ENCODE measurements at places on chromosomes 1 and 21.

DNA sequence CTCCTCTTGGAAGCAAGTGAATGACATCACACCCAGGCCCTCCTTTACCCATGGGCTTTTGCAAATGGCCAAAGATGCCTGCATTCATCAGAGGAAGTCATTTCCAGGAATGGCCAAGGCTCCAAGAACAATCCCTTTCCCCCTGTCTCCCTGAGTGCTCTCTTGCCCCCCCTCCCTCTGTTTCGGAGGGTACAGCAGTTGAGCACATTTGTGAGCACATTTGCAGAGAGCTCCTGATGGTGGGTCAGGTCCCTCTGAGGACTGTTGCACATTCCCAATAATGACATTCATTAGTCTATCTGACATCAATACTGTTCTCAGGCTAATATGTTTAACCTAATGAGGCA is 113.4 kb downstream of the MATN1 start:
- DNase-seq: no peak

DNA sequence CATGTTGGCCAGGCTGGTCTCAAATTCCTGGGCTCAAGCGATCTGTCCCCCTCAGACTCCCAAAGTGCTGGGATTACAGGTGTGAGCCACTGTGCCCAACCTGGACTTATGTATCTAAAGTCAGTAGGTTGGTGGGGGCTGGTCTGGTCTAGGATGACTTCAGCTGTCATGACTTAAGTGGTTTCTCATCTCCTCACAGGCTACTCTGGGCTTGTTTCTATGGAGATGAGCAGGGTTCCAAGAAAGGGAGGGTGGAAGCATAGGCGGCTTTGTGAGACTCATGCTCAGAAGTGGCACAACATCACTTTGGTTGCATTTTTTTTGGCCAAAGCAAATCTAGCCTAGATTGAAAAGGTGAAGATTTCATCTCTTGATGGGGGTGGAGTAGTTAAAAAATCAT is 115.9 kb upstream of the IVNS1ABP start:
- no peak for DNase-seq

DNA sequence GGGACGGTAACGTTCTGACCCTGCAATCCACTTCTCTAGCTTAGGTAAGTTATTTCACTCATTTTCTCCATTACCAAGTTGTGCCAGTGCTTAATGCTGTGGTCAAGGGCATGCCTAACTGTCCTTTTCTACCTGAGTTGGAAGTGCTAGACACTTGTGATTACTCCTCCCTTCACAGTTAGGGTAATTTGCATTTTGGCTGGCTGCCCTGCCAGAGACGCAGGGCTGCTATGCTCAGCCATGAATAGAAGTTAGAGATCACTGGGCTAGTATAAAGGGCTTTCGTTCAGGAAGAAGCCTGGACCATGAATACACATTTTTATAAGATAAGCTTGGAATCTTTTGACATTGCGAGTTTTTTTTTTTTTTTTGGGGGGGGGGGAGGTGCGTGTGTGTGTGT is 633.2 kb upstream of the NEGR1 start:
- peak; percentile 26 for DNase-seq

GRCh38 chr1:25610822-25611630 is 5.6 kb upstream of the MAN1C1 start:
- peak; percentile 18 for DNase-seq

- no peak for DNase-seq
These were observed 14.7 kb upstream of the COL6A2 start for GRCh38 chr21:46082963-46083790.

- no peak for DNase-seq
These were observed 120.6 kb downstream of the SPSB1 start for GRCh38 chr1:9413071-9413876.

DNA sequence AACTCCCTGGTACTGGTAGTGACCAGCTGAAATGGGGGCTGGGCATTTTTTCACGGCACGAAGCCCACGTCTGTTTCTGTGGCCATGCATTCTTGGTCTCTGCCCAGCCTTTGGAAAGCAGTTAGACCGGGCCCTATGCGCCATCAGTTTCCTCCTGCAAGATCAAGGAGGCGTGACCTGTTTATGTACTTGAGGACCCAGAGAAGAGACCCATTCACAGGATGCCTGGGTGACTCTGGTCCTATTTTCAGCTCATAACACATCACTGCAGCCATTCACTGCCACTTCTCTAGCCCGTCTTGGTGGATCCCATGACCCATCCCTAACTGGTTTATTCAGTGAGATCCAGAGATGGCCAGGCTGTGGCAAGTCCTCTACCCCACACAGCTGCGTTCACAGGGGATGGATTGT is 70.4 kb downstream of the SPSB1 start:
- no peak for DNase-seq

- DNase-seq: no peak
These were observed 28.8 kb upstream of the CDCA8 start for GRCh38 chr1:37663426-37664000.

DNA sequence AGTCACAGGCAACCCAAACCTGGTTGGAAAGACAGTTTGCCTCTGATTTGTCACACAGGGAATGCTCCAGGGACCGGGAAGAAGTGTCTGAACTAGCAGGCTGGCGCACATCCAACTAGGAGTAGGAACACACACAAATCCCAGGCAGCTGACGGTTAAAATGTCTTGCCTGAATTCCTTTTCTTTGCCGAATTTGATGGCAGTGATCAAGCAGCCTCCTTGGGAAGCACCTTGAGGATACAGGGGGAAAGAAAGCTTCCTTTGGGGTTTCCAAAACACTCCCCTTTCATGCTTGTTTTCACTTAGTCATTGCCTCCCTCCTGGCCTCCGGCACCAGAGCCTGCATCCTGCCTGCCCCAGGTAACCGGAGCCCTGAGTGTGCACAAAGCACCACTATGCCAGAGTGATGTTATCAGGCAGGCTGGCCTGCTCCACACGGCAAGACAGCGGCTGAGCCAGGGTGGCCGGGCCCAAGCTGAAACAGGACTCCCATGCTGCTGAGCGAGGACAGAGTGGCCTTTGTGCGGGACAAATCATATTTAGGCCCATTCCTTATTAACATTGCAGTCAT is 193.8 kb downstream of the LMX1A start:
- peak; percentile 76 for DNase-seq

DNA sequence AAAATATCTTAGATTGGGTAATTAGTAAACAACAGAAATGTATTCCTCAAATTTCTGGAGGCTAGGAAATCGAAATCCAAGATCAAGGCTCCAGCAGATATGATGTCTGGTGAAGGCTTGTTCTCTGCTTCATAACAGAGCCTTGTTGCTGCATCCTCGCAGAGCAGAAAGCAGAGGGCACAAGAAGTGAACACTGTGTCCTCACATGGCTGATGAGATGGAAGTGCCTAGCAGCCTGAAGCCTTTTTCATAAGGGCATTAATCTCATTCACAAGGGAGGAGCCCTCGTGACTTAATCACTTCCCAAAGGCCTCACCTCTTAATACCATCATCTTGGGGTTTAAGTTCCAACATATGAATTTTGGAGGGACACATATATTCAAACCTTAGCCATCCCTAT is 77.2 kb upstream of the FOXD3 start:
- DNase-seq: no peak

GRCh38 chr1:201861448-201861847 is 27.2 kb upstream of the SHISA4 start:
- DNase-seq: no peak

GRCh38 chr1:170126696-170127095 is 19.1 kb upstream of the NTMT2 start:
- no peak for DNase-seq

DNA sequence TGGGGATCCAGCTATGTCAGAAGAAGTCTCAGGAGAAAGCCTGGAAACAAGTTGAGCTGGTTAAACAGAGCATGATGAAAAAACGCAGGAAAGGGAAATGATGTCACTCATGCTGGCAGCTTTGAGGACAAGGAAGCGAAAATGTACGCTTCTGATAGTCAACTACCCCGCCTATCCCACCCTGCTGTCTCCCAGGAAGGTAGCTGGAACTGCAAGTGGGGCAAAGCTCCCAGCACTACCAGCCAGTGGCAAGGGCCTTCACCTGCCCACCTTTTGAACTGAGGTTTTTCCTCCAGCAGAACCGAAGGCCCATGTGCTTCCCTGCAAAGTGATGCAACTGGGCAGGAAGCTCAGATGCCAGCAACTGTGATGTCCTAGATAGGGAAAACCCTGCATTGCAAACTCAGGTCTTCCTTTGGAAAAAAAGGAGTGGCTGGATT is 6.3 kb upstream of the IL20 start:
- no peak for DNase-seq

- no peak for DNase-seq
These were observed 11.6 kb upstream of the OR2G2 start for GRCh38 chr1:247576514-247576913.

DNA sequence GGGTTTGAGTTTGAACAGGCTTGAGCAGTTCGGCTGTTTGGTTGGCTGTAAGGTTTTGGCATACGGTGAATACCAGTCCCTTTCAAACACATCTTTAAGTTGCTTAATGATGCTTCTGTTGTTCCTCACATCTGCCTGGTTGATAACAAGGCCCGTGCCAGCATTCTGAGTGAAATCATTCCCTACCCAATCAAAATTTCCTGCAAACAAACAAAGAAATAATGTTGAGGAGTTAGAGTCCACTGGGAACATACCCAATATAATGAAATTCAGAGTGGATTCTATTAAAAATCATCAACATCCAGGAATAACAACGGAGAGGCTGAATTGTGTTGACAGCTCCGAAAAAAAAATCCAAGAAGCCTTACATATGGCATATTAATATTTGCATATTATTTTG is 91.0 kb upstream of the MAP1LC3C start:
- no peak for DNase-seq

GRCh38 chr1:209746451-209747165 is 9.2 kb upstream of the TRAF3IP3 start:
- no peak for DNase-seq

- DNase-seq: peak; percentile 0
These were observed 36.3 kb upstream of the PAXBP1 start for GRCh38 chr21:32807717-32808380.

GRCh38 chr1:118249641-118250040 is 64.6 kb upstream of the SPAG17 start:
- no peak for DNase-seq

DNA sequence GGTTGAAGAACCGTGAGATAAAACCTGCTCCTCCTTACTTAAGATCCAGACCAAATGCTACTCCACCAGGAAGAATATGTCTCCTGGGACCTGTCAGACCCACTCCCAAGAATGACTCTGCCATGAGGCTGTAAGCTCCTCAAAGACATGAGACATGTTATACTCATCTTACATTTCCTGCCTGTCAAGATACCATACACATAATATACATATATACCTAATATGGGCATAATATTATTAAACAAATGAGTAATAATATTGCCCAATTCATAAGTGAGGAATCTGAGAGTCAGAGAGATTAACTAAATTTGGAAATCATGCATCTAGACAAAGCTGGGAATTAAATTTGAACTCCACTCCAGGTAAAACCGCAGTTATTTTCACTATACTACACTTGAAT is 634.9 kb downstream of the LMO4 start:
- no peak for DNase-seq

GRCh38 chr21:19508844-19509243 is 1105.3 kb upstream of the TMPRSS15 start:
- no peak for DNase-seq

DNA sequence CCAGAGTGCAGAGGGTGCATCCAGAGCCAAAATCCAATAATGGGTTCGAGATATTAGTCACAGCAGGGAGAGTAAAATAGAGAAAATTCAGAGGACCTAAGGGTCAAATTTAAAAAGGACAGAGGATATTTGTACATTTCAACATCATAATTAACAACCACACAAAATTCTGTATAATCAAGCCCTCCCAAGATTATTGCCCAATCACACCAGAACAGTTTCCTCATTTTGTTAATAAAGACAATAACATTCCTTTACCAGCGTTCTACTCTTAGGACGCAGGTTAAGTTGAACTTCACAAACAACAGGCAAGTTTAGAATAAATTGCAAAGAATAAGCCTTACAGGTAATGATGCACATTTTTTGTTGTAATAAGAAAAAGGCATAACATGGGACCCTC is 462.8 kb downstream of the PTPRC start:
- no peak for DNase-seq

DNA sequence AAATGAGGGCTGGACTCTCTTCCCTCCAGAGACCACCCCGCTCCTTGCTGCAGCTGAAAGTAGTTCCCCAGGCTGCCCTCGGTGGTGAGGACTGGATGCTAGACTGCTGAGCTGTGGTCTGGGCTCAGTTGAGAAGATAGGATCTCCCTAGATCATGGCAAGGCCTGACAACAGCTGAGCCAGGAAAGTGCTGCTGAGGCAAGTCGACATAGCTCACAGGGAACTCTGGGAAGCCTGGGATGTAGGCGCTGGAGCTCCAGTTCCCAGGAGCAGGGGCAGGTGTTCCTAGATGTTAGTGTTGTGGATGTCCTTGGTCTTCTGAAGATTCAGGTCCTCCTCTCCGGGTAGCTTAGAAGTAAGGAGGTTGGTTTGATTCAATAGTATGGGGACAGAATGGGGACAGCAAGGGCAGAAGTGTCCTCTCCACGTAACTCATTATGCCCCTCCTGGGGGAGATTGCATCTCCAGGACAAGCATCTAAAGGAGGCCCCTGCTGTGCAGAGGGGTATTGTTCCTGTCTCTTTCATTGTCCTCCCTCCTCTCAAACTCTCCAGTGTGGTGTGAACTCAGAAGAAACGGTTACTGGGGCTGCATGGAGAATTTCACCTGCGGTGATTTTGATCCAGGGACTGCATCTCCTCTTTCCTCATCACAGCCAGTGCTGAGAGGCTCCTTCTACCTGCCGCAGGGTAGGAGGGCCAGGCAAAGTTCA is 3.7 kb downstream of the CYB561D1 start:
- DNase-seq: no peak
